ENCODE measurements at places on chromosomes 16 and 17.
A peak's percentile ranks its signal among the peaks of the same experiment; 100 is the strongest.

DNA sequence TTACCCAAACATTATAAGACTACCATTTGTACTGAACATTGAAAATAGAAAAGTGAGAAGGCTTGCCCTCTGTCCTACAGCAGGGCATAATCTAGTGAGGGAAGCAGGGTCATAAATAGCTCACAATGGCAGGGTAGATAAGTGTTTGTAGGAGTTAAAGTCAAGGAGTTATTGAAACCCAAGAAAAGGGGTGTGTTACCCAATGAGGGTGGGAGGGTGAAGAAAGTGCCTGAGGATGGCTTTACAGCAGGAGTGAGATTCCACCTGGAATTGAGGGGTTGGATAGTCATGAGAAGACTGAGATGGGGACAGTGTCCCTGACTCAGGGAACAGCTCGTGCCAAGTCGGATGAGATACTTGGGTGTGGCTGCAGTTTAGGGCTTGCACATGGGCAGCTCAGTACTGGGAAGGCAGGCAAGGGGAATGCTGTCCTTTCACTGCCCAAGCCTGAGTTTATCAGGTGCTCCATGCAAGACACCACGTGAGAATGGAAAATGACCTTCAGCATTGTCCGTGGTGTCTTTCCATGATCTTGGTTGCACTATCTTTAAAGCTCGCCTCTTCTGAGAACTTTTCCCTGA, 393.2 kb upstream of the MAF start:
- DNase-seq, result no peak

DNA sequence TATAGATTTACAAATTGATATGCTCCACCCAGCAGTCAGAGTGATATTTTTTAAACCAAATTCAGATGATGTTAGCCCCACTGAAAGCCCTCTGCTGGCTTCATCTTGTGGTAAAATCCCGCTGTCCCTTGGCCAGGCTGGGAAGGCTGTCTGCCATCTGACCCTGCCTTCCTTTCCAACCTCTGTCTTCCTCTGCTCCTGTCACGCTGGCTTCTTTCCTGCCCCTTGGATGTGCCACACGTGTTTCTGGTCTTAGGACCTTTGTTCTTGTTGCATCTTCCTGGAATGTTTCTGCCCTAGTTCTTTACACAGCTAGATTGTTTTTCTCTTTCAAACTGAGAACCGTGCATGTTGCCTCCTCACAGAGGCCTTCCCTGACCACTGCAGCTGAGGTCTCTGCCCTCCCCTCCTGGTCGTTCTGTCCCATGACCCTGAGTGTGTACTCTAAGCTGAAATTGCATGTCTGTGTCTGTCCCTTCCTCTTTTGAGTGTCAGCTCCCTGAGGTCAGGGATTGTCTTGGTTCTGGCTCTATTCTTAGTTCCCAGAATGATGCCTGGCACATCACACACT, 11.4 kb downstream of the NT5M start:
- no peak for DNase-seq

GRCh38 chr17:30005709-30006320, 64.4 kb downstream of the EFCAB5 start:
- no peak for DNase-seq

DNA sequence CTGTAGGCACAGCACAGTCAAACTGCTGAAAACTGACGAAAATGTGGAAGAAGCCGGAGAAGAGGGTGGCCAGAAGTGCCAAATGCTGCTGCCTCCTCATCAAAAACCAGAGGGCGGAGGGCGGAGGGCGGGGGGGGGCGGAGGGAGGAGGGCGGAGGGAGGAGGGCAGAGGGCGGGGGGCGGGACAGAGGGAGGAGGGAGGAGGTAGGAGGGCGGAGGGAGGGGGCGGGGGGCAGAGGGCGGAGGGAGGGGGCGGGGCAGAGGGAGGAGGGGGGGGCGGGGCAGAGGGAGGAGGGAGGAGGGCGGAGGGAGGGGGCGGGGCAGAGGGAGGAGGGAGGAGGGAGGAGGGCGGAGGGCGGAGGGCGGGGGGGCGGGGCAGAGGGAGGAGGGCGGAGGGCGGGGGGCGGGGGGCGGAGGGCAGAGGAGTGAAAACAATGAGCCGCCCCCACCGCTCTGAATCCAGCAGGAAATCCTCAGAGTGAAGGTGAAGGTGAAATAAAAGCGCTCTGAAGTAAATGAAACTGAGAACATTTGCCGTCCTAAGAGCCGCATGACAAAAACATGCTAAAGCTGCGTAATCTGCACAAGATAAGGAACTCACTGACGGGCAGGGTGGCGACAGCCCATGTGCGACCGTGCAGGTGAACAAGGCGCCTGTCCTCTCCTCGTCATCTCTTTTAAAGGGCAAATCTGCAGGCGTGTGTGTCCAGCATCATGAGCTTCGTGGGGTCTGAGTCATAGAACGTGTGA, 22.6 kb upstream of the CBFA2T3 start:
- DNase-seq, result peak; percentile 68

- DNase-seq, result no peak
These were observed 28.5 kb upstream of the TBX2 start for GRCh38 chr17:61371179-61371578.

DNA sequence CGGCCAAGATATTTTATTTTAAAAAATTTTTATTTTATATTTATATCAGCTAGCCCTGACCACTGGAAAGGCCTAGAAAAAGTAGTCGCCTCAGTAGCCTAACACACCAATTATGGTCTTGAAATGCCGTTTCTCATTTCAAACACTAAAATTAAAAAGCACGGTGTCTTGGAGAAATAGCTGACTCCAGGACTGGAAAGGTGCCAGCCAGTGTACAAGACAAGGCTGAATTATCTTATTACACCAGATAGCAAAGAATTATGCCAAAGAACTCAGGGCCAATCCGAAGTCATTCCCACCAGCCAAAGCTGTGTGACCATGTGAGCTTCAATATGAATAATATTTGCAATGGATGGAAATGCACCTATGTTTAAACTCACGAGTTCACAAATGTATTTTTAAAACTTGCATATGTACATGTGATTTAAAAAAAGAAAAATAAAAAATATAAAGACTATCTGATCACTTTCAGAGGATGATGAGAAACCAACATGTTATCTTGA, 19.9 kb upstream of the ATP2C2 start:
- no peak for DNase-seq

- no peak for DNase-seq
These were observed 74.7 kb upstream of the RPH3AL start for GRCh38 chr17:427327-427726.

DNA sequence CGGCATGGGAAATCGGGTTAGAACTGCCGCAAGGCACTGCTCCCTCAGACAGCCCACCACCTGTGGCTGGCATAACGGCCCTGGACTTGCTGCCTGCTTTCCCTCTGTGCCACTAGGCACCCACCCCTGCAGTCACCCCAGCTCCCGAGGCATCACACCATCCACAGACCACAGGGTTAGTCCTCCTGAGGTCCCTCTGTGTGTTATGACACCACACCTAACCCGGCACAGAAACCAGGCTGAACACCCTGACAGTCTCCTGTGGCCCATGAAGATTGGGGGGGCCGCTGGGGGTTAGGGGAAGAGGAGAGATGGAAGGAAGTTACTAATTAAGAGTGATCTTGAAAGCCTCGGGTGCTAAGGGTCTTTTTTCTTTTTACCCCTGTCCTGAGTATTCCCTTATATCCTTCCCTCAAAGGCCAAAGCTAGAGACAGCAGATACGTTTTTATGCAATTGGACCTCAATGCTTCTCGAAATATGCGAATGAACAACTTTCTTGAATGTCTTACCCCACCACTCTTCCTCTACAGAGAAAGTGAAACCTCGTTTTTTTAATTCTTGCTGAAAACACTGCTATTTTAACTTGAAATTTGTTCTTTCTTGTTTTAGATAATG, 7.0 kb downstream of the CYTH1 start:
- DNase-seq, result no peak

GRCh38 chr16:16190546-16190945, 32.7 kb downstream of the ABCC6 start:
- DNase-seq, result no peak

- DNase-seq, result no peak
These were observed 9.7 kb downstream of the PRR29 start for GRCh38 chr17:64007838-64008282.

DNA sequence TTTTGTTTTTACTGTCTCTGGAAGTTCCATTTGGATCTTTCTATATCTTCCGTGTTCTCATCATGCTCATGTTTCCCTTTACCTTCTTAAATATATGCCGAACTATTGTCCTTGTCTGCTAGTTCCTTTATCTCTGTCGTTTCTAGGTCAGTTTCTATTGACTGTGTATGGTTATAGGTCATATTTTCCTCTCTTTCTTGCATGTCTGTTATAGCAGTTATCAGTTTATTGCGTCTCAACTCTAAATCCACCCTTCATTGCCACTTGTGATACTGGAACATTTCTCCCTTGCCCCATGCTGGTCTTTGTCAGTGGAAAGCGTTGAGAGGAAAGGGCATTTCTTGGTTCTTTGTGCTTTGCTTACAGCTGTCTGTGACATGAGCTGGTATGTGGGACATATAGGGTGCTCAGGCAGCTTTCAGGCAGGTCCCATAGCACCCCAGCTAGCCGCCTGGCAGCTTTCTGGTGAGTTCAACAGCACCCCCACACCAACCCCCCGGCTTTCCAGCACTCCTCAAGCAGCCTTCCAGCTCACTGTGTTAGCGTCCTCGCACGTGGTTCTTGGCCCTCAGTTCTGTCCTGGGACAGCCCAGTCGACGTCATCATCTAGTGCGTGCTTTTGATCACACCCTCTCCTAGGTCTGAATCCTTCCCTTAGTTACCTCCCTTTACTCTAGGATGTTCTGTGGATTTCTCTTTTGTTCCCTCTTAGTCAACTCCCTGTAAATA, 15.4 kb upstream of the DNASE1 start:
- DNase-seq, result no peak

Data from SK-N-SH (cell line).